ENCODE measurements at places on chromosomes 7 and 10.

DNA sequence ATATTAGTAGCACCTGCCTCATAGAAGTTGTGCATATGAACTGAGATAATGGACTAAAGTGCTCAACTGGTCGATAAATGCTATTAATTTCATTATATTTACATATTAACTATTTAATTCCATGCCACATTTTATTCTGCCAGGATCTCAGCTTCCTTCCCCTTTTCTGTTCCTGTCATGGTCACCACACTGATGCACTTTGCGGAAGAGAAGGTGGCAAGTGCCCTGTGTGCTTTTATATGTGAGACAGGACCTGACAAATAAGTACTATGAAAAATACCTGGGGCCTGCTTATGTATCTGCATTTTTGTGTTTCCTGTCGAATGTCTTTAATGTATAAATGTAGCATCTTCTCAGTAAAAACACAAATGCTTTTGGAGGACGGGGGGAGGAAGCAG lies 12.2 kb downstream of the ATP6V0E2 start:
- DNase-seq = no peak

GRCh38 chr7:2646680-2647571 lies 15.1 kb downstream of the TTYH3 start:
- no peak for DNase-seq

GRCh38 chr7:42833411-42833810 lies 78.5 kb downstream of the C7orf25 start:
- DNase-seq = no peak

GRCh38 chr10:5297466-5297865 lies 67.3 kb upstream of the UCN3 start:
- DNase-seq = no peak

GRCh38 chr7:42677751-42678699 lies 233.8 kb downstream of the C7orf25 start:
- no peak for DNase-seq

DNA sequence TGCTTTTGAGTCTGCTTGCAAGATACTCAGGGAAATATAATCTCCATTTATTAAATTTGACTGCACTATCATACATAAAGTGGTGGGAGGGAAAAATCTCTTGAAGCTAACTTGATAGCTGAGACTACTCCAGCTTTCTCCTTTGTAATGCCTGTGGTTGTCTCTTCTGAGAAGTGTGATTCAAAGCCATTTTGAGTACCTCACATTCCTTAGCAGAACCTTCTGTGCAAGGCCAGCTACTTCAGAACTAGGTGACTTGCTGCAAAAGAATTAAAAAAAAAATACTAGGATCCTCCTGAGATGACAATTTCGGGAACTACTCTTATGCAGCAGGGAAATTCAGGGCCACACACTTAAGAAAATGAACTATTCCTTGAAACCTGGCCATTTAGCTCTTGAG lies 294.8 kb downstream of the MDFIC start:
- DNase-seq = no peak

GRCh38 chr10:93771354-93771753 lies 13.6 kb downstream of the LGI1 start:
- DNase-seq = no peak

DNA sequence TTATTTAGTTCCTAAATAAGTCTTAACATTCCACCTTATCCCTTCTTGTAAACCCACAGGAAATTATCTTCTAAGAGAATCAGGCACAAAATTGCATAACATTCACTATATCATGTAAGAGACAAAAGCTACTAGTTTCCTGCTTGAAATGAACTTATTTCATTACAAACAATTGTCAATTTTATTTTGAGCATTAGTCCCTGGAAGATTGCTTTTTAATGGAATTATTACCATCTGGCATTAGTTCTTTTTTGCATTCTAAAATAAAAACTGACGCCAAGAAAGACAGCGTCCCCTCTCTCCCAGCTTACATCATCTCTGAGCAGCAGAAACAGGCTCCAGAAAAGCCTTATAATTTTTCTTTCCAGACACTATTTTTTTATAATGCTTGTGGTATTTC lies 121.8 kb downstream of the NOC3L start:
- DNase-seq = no peak

DNA sequence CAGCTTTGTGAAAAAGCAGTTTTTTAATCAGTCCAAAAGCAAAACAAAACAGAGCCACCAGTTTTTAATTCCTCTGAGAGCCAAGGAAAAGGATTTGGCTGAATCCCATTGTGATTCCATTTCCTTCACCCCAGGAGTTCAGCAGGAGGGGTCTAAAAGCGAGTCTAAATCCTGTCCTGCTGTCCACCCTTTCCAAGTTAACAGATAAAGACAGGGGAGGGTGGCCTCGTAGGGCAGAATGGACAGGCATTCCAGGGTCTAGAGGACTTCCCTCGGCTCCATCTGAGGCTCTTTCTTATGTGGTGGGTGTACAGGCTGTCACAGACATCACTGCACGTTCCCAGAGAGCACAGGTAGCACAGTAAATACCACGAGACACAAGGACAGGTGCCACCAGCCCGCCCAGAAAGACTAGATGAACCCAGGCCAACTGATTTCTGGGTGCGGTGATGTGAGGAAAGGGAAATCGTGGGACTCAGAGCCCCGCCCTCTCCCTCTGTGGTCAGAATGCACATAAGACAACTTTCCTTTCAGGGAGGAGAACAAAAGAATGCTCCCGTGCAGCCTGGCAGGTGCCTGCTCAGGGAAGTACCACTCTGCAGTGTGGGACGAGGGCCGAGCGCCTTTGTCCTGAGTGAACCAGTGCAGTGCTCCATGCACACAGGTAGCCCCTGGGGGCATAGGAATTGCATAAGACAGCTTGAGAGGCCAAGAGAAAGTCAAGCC lies 119.7 kb downstream of the ABLIM1 start:
- no peak for DNase-seq

GRCh38 chr7:97025130-97025499 lies 484 bp upstream of the DLX5 start:
- no peak for DNase-seq

DNA sequence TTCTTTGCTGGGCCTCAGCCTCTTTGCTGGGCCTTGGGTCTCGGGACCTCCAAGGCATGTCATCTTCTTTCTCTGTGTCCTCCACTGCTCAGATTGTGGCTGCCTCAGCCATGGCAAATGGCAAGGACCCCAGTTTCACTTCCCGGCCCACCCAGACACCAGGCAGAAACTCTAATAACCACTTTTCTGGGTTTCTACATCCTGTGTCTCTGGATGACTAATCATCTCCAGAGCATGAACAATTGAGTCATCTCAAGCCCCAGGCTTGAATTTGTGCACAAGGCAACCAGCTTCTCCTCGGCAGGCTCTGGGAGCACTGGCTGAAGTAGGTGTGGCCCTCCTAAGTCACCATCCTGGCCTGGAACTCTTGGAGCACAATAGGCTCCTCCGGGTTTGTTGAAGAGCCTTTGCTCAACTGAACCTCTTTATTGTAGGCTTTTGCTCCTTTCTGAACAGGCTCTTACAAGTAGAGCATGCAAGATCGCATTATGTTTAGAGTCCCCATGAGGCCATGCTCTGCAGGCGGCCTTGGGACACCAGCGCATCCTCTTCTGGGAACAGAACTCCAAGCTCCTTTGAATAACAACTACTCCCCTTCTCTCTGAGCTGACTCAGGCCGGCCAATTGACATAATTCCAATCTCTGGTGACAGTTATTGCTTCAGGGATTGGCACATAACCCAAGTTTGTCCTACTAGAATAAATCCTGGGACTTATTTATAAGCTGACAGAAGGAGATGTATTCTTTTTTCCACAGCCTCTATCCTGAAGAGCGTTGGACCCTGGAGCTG lies 218.1 kb downstream of the WDR11 start:
- no peak for DNase-seq

Measured in stimulated activated CD8-positive, alpha-beta memory T cell treated with anti-CD3 and anti-CD28 coated beads, Interleukin-7, amount 100 ng/mL, for 4 hours (primary cell).